ENCODE measurements at places on chromosomes 16 and 17. TPM values are rescaled to one million over a fixed set of nuclear protein-coding genes. Genes with fewer than 3 reads are reported as not detected.

DNA sequence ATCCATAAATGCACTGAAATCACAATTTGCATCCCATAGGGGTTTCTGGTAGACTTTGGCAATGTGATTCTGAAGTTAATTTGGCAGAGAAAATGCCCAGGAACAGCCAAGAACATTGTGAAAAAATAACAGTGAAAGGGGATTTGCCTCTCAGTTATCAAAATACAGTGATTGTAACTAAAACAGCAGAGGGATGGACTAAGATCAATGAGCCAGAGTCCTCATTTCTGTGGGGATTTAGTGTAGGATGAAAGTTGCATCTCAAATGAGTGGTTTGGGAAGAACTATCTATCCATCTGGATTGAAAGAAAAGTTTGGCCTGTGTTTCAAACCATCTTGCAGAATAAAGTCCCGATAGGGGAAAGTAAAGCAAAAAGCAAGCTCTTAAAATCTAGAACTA is 28.1 kb downstream of the MYBBP1A start:
- no peak for DNase-seq

GRCh38 chr17:49631496-49631895 is 46.4 kb downstream of the SPOP start:
- no peak for DNase-seq

GRCh38 chr17:82765371-82765770 is 13.5 kb downstream of the TBCD start:
- DNase-seq, result peak; percentile 65

GRCh38 chr17:27982688-27983087 is 59.8 kb upstream of the NLK start:
- no peak for DNase-seq

GRCh38 chr17:691423-691822 is 23.2 kb downstream of the VPS53 start:
- DNase-seq, result no peak

DNA sequence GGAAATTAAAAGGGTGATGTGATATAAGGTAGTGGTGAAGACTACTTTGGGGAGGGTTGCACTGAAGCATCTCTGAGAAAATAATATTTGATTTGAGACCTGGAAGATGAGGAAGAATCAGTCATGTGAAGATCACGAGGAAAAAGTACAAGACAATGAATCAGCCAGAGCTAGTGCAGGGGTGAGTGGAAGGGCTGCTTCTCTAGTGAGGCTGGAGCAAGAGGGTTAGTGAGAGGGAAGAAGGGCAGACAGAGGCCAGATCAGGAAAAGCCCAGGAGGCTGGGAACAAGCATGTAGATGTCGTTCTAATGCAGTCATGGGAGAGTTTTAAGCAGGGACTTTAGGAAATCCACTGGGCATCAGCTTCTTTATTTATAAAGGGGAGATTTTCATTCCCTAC is 504.2 kb upstream of the SALL1 start:
- DNase-seq, result no peak

- peak; percentile 97 for DNase-seq
These were observed 18.9 kb downstream of the MPG start for GRCh38 chr16:96935-97381.

- DNase-seq, result peak; percentile 75
These were observed 254.8 kb upstream of the TBX2 start for GRCh38 chr17:61144617-61145564.

DNA sequence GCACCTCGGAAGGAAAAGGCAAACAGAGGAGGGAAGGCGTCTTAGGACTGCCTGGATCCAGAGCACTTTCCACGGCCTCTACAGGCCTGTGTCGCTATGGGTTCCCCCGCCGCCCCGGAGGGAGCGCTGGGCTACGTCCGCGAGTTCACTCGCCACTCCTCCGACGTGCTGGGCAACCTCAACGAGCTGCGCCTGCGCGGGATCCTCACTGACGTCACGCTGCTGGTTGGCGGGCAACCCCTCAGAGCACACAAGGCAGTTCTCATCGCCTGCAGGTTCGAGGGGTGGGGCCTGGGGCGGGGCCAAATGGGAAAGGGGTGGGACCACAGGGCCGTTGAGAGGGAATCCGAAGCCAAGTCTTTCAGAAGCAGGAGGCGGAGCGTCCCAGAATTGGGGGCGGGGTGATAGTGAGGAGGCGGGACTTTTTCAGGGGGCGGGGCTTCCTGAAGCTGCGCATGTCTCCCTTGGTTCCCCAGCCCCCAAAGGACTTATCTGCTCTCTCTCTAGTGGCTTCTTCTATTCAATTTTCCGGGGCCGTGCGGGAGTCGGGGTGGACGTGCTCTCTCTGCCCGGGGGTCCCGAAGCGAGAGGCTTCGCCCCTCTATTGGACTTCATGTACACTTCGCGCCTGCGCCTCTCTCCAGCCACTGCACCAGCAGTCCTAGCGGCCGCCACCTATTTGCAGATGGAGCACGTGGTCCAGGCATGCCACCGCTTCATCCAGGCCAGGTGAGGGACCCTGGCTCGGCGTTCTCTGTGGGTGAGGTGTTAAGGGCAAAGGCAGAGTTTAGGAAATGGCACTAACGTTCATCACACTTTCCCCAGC is 939 bp downstream of the BCL6B start:
- DNase-seq, result peak; percentile 97

GRCh38 chr17:44881145-44881544 is 18.1 kb downstream of the EFTUD2 start:
- no peak for DNase-seq

DNA sequence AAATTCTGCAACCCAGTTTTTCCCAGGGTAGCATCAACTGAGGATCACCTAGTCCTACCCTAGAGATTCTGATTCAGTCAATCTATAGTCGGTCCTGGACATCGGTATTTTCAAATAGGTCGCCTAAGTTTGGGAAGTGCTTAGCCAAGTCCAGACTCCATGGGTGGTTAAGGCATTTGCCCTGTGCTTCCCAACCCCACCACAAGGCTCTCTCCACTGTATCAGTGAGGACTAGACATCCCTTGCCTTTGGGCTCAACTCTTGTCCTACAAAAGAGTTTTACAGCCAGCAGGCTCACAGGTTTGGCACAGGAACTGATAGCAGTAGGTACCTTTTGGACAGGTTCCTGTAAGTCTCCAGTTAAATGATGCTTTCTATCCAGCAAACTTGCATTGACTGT is 13.8 kb downstream of the HYDIN start:
- DNase-seq, result no peak

GRCh38 chr17:37083456-37083855 is 134.7 kb downstream of the AATF start:
- no peak for DNase-seq

- no peak for DNase-seq
These were observed 155.8 kb downstream of the SNX29 start for GRCh38 chr16:12132290-12132689.

GRCh38 chr17:57939797-57940196 is 15.4 kb downstream of the CUEDC1 start:
- peak; percentile 94 for DNase-seq

GRCh38 chr17:21373036-21373435 is 3.1 kb upstream of the KCNJ12 start:
- DNase-seq, result no peak

DNA sequence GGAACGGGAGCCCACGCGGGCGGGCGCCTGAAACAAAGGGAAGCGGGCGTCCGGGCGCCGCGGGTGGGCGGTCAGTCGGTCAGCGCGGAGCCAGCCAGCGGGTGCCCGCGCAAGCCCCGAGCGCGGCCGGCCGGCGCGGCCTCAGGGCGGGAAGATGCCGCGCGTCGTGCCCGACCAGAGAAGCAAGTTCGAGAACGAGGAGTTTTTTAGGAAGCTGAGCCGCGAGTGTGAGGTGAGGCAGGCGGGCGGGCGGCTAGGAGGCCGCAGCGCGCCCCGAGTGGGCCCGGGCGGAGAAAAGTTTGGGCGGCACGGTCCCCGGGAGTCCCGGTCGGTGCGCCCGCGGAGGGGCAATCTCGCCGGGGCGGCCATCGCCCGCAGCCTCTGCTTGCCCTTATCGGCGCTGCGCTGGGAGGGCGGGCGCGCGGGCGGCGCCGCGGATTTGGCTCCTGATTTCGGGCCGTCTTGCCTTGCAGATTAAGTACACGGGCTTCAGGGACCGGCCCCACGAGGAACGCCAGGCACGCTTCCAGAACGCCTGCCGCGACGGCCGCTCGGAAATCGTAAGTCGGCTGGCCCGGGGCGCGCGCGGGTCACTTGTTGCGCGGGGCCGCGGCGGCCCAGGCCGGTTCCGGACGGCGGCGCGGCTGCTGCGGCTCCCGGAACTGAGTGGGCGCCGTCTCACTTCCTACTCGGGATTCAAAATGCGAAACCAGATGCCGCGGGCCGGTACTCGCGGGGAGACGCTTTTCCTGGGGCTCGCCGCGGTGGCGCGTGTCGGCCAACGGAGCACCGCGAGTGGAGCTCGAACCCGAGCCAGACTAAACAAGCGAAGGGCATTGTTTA is 526 bp downstream of the CBFB start:
- DNase-seq, result peak; percentile 93

DNA sequence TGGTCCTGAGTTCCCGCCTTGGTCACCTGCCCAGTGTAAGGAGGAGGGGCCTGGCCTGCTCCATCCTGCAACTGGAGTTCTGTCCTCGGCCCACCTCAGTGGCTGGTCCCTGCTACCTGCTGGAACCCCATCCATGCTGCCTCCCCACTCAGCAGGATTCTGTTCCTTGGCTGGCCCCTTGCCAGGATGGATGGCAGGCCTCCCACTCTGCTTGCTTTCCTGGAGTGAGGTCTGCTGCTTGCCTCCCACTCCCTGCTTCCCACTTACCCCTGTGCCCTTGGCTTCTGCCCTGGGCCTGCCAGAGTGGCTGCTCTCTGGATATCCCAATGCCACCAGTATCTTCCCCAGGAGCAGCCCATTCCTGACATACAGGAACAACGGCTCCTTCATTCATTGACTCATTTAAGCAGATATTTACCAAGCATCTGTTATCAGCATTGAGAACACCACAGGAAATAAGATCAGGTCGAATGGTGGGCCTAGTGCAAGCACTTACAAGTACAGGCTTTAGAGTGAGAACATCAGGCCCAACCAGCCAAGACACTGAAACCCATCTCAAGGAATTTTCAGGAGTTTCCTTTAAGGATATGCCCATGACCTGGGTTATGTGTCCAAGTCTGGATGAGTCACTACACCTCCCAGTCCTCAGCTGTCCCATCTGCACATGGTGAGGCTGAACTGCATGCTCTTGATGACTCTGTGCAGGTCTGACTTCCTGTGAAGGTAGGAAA is 17.0 kb upstream of the RPRML start:
- no peak for DNase-seq

DNA sequence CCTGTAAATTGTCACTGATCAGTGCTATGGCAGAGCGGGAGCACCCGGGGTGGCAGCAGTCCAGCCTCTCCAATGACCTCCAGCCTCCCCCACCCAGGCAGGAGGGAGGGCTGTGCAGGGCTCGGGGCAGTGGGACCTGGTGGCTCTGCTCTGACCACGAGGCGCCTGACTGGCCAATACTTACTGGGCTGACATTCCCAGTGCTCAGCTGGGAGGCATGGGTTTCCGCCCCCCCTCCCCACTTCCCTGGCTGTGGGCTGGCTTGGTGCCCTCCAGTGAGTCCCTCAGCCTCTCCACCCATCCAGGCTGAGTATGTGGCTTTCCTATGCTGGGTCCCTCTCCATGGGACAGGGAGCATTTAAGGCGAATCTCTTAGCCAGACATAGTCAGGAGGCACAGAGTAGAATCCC is 2.7 kb downstream of the SOCS3 start:
- no peak for DNase-seq

- DNase-seq, result no peak
These were observed 5.8 kb downstream of the CBX8 start for GRCh38 chr17:79790805-79791734.

- DNase-seq, result no peak
These were observed 6.0 kb upstream of the DPEP1 start for GRCh38 chr16:89607453-89607852.

DNA sequence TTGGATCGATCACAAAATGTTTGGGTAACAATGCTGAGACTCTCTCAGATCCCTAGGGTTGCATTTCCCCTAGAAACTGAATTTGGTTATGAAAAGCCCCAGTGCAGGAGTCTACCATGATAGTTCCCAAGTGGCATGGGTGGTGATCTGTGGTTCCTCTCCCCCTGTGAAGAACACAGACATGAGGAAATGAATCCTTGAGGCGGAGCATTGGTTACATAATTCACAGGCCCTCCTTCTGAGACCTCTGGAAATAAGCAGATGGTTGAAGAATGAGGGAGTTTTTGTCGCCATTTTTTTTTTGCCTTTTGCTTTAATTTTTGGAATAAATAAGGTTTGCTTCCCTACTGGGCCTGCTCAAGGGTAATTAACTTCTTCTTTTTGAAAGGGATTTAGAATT is 597.0 kb upstream of the RBFOX1 start:
- no peak for DNase-seq

PERCC1 gene
- total RNA-seq, result 0.73 TPM

SMIM5 gene
- 2.1 TPM for total RNA-seq

EME1 gene
- 1.8 TPM for total RNA-seq

NT5C3B gene
- 25.6 TPM for total RNA-seq

GRB7 gene
- total RNA-seq, result 0.51 TPM

QPRT gene
- total RNA-seq, result 15.0 TPM

FAM20A gene
- total RNA-seq, result 5.0 TPM

PROCA1 gene
- 7.6 TPM for total RNA-seq

MIEN1 gene
- total RNA-seq, result 48.1 TPM

CCDC144A gene
- 2.7 TPM for total RNA-seq

CHRNB1 gene
- 8.7 TPM for total RNA-seq

TMIGD1 gene
- total RNA-seq, result not detected

Measured in spleen (tissue), 13 donors.